C1 segment of cervical spinal cord (tissue), 14 donors: ENCODE measurements at places on chromosomes 16 and 17.

DNA sequence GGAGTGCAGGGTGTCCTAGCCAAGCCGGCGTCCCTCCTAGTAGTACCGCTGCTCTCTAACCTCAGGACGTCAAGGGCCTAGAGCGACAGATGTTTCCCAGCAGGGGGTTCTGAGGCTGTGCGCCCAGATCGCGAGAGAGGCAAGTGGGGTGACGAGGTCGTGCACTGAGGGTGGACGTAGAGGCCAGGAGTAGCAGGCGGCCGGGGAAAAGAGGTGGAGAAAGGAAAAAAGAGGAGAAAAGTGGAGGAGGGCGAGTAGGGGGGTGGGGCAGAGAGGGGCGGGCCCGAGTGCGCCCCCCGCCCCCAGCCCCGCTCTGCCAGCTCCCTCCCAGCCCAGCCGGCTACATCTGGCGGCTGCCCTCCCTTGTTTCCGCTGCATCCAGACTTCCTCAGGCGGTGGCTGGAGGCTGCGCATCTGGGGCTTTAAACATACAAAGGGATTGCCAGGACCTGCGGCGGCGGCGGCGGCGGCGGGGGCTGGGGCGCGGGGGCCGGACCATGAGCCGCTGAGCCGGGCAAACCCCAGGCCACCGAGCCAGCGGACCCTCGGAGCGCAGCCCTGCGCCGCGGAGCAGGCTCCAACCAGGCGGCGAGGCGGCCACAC is at the start of gene MMP2:
Gene MMP2 (plus strand): TSS at position 372 of the 603 bp plus-strand sequence. CDS start 282 bp downstream, outside the sequence.
- DNase-seq, result no peak

GRCh38 chr17:50273654-50274040 is 619 bp upstream of the TMEM92 start:
- no peak for DNase-seq

DNA sequence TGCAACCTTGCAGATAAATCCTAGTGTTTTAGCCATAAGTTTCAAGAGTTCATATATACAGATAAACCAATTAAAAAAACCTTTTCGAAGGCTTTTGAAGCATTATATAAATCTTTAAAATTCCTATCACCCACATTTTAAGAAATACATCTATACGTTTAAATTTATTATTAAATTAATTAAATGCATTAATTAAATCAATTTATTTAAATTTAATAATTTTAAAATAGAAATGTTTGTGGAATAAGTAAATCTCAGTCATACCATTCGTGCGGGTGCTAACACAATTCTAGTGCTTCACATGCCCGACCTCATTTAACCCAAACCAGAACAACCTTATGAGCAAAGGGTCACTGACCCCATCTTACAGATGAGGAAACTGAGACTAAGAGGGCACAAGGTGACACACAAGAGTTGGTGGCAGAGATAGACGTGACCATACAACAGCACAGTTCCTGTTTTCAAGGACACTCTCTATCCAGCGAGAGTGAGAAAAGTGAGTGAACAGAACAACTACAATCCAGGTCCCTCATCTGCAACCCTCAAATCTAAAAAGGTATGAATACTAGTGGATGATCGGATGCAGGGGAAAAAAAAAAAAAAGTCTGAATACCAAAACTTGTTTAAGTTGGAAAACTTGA is 1.4 kb downstream of the NSMCE1 start:
- DNase-seq, result no peak

GRCh38 chr17:74862919-74863318 is 3.2 kb upstream of the GRIN2C start:
- no peak for DNase-seq

GRCh38 chr16:28164140-28164539 is 47.6 kb downstream of the XPO6 start:
- no peak for DNase-seq

DNA sequence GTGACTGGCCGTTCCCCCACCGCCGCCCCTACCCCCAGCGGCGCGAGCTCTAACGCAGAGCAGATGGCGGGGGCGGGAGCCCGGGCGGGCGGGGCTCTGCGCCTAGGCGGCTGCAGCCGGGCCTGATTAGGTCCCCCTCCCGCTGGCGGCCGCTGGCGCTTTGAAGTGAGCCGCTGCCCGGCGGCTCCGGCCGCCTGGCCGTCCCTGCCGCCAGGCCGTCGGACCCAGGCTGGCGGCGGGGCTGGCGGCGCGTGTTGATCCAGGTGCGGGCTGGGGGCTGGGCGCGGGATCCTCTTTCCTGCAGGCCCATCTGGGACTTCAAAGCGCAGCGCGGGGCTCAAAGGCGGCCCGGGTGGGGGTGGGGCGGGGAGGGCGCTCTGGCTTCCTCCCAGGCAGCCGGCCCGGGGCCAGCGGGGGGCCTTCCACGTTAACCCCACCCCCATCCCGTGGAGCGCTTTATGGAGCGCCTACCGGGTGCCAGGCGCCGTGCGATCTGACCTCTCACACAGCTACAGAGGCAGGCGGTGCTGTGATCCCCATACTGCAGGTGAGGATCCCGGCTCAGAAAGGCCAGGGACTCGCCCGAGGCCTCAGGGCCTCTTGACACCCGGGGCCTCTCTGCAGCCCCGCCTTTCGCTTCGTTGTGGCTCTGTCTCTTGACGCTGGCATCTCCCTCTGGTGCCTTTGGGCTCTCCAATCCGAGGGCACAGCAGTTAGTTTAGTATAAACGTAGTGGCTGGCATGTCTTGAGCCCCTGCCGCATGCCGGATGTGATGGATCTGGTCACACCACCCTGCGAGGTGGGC is 80.0 kb upstream of the NKD1 start:
- DNase-seq, result no peak

GRCh38 chr16:58127634-58128033 is 1.5 kb downstream of the CFAP20 start:
- no peak for DNase-seq

DNA sequence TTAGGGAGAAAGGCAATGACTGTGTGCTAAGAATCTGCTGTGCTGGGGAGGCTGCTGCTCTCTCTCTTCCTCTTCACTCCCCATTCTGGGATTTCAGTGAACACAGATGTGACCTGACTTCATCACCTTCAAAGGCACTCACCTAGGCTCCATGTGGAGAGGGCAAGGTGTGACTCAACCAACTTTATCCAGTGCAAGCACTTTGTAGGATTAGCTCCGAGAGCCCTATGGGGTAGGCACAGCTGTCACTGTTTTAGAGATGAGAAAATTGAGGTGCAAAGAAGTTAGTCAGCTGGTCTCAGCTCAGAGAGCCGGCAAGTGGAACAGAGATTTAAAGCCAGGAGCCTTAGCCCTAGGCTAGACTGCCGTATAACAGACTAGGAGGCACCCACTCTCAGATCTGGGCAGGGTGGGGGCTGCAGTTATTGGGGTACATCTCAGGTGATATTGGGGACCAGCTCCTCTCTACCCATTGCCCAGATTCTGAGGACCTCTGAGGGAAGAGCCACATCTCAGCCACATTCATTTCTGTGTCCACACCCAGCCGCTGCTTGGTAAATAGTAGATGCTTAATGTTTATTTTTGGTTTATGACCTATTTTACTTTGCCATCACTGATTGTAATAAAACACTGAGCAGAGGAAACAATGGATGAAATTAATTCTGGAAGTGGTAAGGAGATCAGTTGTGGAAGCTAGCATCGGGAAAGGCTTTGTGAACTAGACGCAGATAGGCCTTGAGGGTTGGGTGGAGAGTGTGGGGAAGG is 138.8 kb downstream of the CCDC182 start:
- no peak for DNase-seq

GRCh38 chr16:56728980-56729734 is 772 bp upstream of the NUP93 start:
- DNase-seq, result no peak

DNA sequence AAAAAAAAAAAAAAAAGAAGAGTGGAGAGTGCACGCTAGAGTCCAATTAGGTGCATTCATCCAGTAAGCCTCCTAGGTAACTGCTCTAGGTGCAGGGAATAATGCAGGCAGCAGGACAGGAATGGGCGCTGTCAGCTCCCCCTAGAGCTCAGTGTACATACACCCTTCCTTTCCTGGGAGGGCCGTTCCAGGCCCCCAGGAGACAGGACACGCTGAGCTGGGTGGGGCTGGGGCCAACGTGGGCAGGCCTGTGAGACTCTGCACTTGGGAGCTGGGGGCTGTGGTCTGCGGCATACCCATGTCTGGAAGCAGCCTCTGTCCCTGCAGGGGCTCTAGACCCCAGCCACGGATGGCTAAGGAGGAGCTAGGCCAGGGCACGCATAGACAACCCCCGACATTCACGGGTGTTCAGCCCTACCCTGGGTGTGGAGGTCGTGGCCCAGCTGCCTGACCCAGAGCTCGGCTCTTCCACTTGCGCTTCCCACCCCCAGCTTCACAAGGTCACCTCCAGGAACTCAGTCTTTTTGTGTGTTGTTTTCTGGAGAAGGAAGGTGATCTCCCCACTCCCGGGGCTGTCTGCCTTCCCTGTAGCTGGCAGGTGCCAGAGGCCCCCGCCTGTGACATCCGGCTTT is 1.0 kb upstream of the ANTKMT start:
- DNase-seq, result no peak
